ENCODE measurements at places on chromosomes 2 and 18.

- DNase-seq: no peak
Observed at GRCh38 chr2:104476563-104476988, 377.3 kb upstream of the POU3F3 start.

GRCh38 chr2:207768168-207768865 is 1.4 kb downstream of the FZD5 start:
- no peak for DNase-seq

GRCh38 chr18:37783771-37784170 is 218.2 kb upstream of the CELF4 start:
- DNase-seq: no peak

DNA sequence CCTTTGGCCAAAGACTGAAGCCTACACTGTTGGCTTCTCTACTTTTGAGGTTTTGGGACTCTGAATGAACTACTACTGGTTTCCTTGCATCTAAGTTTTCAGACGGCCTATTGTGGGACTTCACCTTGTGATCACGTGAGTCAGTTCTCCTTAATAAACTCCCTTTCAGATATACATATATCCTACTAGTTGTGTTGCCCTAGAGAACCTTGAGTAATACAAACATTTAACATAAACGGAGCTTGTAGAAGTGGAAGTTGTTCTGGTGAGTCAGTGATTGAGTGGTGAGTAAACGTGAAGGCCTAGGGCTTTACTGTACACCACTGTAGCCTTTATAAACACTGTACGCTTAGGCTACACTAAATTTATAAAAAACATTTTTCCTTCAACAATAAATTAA is 107.2 kb upstream of the CDH2 start:
- DNase-seq: no peak

- no peak for DNase-seq
Observed at GRCh38 chr18:25834061-25834460, 256.4 kb downstream of the SS18 start.

- no peak for DNase-seq
Observed at GRCh38 chr18:76459687-76460350, 35.2 kb downstream of the ZNF516 start.

GRCh38 chr2:167388497-167388896 is 500.2 kb downstream of the XIRP2 start:
- no peak for DNase-seq

- no peak for DNase-seq
Observed at GRCh38 chr18:66511289-66511688, 92.6 kb downstream of the CDH19 start.

DNA sequence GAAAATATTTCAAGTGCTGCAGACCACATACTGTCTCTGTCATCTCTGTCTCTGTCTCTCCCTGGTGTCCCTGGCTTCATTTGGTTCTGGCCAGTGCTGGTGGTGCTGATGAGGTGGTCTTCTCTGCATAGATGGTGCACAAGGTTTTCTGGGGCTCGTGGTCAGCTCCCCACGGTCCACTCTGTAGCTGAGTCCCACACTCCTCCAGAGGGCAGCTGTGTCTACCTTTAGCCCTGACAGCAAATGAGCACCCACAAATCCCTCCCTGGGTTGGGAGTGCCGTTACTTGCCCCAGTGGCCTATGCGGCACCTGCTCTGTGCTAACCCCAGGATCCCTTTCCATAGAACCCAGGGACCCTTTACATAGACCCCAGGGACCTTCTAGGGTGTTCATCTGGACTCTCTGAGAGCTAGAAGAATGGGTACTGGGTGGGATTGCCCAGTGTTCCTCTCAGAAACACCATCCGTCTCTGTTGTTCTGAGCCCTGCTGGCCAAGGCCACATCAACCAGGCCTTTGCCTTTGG is 129.3 kb downstream of the CAPN13 start:
- no peak for DNase-seq

- no peak for DNase-seq
Observed at GRCh38 chr2:166135849-166136258, 8.0 kb upstream of the SCN1A start.

DNA sequence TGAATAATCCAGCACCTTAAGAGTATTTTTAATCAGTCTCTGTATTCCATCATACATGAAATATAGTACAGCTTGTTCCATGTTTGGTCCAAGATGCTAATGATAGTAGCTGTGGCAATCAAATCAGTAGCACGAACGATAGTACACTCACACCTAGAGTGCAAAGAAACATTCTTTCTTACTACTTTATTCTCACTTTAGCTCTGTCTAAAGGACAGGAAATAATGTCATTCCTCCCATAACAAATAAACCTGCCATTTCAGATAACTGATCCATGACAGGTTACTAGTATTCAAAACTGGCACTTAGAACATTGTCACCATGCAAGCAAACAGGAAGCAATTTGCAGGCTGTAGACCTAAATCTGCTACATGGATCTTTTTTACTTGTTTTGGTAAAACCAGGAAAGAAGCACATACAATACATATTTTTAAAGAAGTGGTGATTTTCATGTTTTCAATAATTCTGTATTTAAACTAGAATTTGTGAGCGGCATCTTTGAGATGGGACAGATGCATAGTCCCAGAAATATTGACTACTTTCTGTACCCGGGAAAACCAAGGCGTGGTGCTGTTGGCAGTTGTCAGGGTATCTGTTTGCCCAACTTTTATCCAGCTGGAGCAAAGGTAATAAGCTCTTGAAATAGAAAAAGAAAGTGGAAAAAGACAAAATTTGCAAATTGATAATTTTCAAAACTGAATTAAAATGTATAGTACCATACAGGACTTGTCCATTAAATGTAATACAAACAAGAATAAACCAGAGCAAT is 49.5 kb downstream of the IKZF2 start:
- no peak for DNase-seq

- no peak for DNase-seq
Observed at GRCh38 chr2:49309461-49309860, 155.1 kb upstream of the FSHR start.

DNA sequence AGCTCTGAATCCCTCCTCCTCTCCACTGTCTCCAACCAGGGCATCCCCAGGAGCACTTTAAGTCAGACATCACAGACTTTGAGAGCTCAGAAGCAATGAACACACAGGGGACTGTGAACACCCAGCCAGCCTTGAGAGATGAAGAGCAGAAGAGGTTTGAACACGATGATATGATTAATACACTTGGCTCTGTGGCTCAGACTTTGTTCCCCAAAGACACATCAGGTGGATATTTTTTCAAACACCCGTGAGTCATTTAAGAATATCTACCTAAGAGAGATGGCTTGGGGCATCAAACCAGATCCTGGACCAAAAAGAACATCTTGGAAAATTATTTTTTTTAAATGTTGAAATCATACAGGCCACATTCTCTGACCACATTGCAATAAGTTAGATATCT is 134.9 kb upstream of the OTOS start:
- DNase-seq: no peak

- no peak for DNase-seq
Observed at GRCh38 chr2:159086826-159087225, 118.4 kb downstream of the TANC1 start.

- DNase-seq: no peak
Observed at GRCh38 chr2:223121283-223121682, 69.3 kb downstream of the KCNE4 start.

DNA sequence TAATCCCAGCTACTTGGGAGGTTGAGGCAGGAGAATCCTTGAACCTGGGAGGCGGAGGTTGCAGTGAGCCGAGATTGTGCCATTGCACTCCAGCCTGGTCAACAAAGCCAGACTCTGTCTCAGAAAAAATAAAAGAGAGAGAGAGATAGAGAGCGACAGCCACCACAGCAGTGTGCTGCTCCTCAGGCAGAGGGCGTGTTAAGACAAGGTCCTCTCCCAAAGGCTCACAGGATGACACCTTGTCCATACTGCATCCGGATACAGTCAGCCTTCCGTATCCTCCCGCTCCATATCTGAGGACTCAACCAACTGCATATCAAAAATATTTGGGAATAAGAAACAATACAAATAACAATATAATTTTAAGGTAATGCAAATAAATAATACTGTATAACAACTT is 20.1 kb downstream of the ARL4C start:
- DNase-seq: no peak

DNA sequence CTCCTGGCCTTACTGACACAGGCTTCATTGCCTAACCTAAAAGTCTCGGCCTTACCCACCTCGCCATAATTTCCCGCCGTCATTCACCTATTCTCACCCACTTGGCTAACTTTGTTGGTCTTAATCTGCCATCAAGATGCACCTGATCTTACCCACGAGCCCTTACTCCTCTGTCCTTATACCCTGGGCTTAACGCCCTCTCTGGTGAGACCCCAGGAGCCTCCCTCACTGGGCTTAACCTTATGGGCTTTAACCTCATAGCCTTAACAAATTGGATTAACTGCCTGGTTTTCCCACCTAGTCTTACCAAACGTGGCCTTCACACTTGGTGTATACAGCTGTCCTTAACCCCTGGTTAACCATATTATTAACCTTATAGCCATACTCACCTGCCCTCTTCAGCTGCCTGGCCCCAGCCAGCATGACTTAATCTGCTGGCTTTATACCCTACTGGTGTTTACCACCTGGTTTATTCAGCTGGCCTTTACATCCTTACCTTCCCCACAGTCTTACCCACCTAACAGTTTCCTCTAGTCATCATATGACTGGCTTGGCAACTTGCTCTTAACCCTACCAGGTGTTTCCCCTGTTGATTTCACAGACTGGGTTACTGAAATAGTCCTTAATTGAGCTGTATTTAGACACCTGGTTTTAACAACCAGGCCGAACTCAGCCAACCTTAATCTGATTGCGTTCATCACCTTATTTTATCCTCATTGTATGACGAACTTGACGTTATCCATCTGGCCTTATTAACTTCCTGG is 132.0 kb upstream of the ZSWIM2 start:
- no peak for DNase-seq

DNA sequence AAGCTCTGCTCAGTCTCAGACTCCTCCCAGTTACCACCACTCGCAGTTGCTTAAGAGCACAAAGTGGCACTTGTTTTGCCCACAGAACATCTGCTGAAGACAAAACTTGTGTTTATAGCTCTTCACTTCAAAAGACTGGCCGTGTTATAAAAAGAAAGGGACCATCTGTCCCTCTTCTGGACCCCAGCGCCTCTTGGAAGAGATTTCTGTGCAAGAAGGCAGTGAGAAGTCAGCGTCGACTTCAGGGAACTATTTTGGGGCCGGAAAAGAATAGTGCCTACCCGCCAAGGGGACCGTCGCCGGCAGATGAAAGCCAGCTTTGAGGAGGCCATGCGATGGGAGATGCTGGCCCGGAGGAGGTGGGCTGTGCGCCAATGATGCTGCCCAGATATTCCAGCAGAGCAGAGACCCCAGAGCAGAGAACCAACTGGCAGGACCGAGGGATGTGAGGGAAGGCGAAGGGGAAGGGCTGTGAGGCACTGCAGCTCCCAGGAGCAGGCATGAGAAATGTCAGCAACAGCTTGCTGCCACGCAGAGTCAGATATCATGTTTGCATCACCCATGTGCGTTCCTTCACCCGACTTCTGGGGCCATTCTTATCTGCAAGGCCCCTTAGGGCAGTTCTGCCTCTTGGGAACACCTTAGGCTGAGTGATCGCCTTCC is 270.9 kb downstream of the ATAD2B start:
- no peak for DNase-seq

DNA sequence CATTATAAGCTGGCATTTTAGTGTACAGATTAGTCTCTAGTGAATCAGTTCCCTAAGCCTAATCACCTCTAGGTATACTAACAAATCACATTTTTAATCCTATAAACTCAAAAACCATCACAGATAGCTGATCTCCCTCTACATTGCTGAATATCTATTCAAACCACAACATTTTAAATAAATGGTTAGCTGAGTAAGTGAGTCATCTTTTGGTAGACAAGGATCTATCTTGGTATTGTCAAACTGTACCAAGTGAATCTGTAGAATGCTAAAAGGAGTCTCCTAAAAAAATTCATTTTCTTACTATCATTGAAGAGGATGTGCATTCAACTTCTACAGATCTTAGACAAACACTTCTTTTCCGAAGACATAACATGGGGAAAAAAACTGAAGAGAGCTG is 40.7 kb downstream of the INO80D start:
- DNase-seq: no peak

- no peak for DNase-seq
Observed at GRCh38 chr2:16726147-16726546, 60.5 kb upstream of the CYRIA start.

DNA sequence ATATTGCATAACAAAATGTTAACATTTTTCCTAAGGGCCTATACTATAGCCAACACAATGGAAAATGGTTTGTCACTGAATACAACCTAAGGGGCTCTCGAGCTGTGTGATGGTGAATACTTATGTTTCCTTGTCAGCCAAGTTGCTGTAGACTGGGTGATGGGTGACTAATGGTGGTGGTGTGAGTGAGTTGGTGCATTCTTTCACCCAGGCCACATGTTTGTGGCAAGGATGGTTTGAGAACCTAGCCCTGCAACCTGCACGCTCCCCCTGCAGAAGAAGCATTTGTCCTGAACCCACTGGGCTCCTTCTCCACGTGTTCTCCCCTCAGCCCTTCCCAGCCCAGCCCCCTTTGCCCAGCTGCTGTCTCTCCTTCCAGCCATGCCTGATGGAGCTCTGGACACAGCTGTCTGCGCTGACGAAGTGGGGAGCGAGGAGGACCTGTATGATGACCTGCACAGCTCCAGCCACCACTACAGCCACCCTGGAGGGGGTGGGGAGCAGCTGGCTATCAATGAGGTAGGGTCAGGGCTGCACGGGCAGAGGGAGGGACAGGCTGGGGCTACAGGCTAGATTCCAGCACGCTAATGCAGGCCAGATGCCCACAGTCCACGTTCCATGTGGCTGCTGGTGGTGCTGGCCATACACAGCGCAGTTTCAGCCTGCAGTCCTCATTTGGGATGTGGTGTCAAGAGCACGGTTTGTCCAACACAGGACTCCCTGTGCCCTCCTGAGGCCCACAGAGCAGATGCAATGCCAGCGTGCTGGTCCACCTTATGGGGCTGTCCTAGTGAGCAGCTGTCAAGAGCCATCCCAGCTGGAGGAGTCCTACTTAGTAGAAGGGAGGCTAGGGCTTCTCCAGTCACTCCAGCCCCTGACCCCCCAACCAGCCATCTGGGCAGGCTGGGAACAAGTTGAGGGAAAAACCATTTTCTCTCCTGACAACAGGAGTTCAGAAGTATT is 65.4 kb downstream of the FAM168B start:
- no peak for DNase-seq

GRCh38 chr2:118279005-118279404 is 190.7 kb downstream of the INSIG2 start:
- no peak for DNase-seq

GRCh38 chr2:157473581-157473980 is 29.7 kb upstream of the CYTIP start:
- no peak for DNase-seq

- DNase-seq: no peak
Observed at GRCh38 chr2:240024766-240025165, 376 bp downstream of the NDUFA10 start.

- no peak for DNase-seq
Observed at GRCh38 chr2:14749884-14750283, 117.4 kb downstream of the LRATD1 start.

Measured in NCI-H1092 (cell line).